EL (cell line): ENCODE measurements at places on chromosomes 7 and 10.
A peak's percentile ranks its signal among the peaks of the same experiment; 100 is the strongest.

GRCh38 chr7:2804227-2804763, 39.8 kb downstream of the GNA12 start:
- no peak for DNase-seq

DNA sequence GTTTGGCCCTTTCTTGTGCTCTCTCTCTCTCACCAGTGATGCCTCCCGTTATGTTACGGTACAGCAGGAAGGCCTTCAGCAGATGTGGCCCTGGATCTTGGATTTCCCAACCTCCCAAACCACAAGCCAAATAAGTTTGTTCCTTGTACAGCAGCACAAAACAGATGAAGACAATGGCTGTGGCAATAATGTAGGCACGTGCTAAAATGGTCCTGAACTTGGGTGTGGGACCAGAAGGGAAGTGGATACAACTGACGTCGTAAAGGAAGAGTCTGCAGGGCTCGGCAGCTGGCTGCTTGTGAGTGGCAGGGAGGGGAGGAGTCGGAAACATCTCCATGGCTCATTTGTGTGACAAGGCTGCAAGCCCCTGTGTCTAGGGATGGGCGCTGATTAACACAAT, 26.8 kb downstream of the PROSER2 start:
- no peak for DNase-seq

DNA sequence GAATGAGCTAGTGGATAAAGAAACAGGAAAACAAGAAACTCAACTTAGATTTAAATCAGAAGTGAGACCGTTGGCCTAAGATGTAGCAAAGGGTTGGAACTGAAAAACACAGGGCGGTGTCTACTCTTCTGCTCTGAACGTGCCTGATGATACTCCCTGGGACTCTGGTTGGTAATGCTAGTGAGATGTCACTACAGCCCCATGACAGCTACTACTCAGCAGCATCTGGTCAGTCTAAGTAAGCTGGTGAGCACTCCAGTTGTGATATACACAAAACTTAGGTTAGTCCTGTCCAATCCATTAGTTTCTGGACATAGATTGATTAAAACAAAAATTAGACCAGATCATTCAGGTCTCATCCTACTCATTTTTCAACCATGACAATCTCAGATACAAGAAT, 15.4 kb downstream of the MYPN start:
- DNase-seq, result no peak

DNA sequence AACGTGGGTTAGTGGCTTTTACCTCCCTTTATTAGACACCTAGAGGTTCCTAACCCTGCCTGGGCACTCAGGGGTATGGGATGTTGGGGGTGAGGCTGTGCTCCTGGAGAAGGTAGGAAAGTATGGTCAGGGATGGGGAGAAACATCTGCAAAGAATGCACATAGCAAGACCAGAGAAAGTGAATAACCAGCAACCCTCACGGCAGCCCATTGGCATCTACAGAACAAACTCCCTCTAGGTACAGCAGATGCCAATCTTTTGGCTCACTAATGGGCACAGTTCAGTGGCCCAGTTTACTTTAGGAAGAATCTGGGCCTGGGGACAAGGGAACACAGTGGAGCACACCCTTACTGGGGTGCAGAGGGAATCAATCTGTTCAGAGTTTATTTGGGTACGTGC, 143.9 kb downstream of the JAZF1 start:
- DNase-seq, result peak; percentile 56

- no peak for DNase-seq
These were observed 6.1 kb downstream of the ARID5B start for GRCh38 chr10:61907587-61907986.

DNA sequence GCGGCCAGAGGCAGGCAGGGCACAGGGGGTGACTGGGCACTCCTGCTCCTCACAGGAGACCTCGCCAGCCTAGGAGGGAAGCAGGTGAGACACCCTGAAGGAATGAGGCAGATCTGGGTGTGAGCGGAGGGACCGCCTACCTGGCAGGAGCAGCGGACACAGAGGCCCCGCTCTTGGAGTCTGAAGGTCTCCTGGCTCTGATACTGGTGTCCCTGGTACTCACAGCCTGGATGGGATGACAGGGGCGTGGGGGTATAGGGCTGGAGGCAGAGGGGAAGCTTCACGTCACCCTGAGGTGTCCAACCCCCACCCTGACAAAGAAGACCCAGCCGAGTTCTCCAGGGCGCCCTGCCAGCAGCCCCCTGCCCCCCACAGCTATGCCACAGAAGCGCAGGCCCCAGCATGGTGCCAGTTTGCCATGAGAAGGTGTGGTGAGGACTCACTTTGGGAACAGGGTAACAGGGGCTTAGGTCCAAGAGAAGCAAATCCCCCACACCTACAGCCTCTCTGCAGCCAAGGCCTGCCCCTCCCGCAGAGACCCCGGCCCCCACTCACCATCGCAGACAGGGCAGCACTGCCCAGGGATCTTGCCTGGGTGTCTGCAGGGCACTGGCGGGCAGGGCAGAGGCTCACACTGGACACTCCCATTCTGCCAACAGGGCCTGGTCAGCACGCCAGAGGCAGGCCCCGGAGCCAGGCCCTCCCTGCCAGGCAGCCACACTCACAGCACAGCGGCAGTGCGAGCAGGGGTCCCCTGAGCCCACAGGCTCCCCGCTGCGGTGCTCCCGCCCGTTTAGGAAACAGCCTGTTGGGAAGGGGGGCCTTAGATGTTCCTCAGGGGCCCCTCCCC, 17.0 kb downstream of the KCP start:
- no peak for DNase-seq

- DNase-seq, result no peak
These were observed 9.0 kb upstream of the LRRC4 start for GRCh38 chr7:128040205-128040604.

DNA sequence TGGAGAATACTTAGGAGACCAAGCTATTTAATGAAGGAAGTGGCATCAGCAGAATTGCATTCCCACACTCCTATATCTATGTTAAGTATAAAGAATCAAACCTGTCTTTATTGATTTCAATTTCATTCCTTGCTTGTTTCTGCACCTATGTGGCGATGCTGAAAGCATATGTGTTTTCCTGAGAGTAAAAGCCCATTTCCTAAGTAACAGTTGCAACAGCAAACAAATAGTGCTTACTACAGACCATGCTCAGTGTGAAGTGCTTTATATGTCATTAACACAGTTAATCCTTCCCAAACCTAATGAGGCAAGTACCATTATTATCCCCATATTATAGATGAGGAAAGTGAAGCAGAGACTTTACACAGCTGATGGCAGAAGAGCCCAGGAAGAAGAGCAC, 552.1 kb downstream of the PARD3 start:
- DNase-seq, result no peak

DNA sequence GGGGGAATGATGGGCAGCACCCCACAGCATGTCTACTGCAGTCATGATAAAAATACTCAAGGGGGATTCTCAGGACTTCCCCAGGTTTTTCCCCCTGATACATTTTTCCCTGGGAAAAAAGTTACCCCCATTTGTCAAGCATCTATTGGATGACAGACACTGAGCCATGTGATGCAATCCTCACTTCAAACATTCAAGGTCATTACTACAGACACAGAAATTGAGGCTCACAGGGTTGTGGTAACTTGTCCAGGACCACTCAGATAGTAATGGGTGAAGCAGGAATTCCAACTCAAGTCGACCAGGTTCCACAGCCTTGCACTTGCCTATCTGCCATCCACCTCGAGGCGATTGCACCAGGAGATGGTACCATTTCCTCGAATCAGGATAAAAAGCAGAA, 31.7 kb downstream of the PPP1R3C start:
- DNase-seq, result no peak

- DNase-seq, result no peak
These were observed 186.8 kb downstream of the COBL start for GRCh38 chr7:51129527-51130472.
